T47D (cell line): ENCODE measurements at places on chromosomes 13 and 19.

DNA sequence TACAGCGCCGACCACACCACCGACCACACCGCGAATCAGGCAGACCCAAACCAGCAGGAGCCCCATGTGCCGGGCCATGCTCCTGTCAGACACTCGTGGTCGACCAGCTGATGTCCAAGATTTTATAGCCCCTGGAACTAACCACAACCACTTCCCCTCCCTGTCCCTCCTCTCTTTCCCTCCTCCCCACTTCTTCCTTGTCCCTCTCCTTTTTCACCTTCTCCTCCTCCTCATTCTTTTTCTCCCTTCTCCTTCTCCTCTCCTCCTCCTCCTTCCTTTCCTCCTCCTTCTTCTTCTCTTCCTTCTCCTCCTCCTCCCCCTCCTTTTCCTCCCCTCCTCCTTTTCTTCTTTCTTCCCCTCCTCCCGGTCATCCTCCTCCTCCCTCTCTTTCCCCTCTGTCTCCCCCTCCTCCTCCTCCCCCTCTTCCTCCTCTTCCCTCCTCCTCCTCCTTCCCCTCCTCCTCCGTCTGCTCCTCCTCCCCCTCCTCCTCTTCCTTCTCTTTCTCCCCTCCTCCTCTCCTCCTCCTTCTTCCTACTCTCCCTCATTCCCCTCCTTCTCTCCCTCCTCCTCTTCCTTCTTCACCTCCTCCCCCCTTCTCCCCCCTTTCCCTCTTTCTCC lies 670 bp downstream of the BSPH1 start:
- no peak for DNase-seq

- DNase-seq: no peak
Observed at GRCh38 chr13:108816375-108816774, 187.0 kb downstream of the MYO16 start.

DNA sequence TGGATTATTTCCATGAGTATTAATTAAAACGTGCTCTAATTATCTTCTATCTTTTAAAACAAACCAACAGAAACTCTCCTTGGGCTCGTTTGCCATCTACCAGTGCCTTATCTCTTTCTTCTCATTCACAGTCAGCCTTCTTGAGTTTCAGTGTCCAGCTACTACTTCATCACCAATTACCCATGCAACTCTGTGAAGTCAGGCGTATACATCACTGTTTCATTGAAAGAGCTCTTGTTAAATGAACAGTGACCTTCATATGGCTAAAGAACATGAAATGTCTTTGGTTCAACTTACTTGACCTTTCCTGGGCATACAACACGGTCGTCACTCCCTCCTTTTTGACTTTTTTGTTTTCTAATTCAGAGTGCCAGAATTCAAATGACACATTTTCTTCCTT lies 5.2 kb upstream of the IFT88 start:
- no peak for DNase-seq

GRCh38 chr13:71879808-71880344 lies 12.9 kb upstream of the DACH1 start:
- DNase-seq: no peak

- no peak for DNase-seq
Observed at GRCh38 chr19:30711296-30711695, 339.1 kb downstream of the ZNF536 start.

GRCh38 chr19:16094360-16095070 lies 17.2 kb upstream of the RAB8A start:
- no peak for DNase-seq

GRCh38 chr19:48633148-48634035 lies 3.8 kb downstream of the DBP start:
- DNase-seq: no peak

DNA sequence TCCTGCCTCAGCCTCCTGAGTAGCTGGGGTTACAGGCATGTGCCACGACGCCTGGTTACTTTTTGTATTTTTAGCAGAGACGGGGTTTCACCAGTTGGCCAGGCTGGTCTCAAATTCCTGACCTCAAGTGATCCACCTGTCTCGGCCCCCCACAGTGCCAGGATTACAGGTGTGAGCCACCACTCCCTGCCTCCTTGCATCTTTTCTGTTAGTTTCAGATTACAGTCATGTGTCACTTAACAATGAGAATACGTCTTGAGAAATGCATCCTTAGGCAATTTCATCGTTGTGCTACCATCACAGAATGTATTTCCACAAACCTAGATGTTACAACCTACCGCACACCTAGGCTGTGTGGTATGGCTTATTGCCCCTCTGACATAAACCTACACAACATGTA lies 180.4 kb downstream of the TM9SF2 start:
- DNase-seq: no peak

GRCh38 chr19:2049741-2050348 lies 1.2 kb downstream of the MKNK2 start:
- peak; percentile 76 for DNase-seq

DNA sequence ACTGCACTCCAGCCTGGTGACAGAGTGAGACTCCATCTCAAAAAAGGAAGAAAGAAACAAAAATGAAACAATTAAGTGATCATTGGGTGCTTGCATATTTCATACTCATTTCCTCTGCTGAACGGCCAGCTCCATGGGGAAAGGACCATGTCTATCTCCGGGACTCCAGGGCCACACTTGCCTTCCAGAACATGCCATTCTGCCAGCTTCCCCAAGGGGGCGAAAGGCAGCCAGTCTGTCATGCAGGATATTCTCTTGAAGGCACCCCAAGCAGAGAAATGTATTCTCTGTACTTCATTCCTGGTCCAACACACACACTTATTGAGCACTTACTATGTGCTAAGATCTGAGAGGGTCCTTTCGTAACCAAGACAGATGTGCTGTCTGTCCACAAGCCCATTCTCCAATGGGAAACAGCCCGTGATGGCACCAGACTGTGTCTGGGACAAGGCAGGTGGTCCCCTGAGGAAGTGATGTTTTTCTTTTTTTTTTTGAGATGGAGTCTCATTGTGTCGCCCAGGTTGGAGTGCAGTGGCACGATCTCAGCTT lies 10.2 kb upstream of the CARM1 start:
- DNase-seq: no peak
